ENCODE measurements at places on chromosomes 16 and 17.

DNA sequence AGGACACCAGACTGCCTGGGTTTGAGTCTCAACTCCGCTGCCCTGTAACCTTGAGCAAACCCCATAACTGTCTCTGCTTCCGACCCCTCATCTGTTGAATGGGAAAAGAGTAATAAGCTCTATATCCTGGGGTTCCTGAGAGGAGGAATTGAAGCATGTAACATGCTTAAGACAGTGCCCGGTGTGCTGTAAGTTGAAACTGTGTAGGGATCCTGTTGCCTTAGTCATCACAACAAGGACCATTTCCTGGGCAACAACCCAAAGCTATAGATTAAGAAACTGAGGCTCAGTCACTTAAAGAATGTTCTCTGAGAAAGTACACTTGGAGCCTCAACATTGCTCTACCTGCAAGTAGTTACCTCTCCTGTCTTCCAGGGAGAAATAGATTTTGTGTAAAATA lies 23.0 kb downstream of the CDH13 start:
- no peak for DNase-seq

DNA sequence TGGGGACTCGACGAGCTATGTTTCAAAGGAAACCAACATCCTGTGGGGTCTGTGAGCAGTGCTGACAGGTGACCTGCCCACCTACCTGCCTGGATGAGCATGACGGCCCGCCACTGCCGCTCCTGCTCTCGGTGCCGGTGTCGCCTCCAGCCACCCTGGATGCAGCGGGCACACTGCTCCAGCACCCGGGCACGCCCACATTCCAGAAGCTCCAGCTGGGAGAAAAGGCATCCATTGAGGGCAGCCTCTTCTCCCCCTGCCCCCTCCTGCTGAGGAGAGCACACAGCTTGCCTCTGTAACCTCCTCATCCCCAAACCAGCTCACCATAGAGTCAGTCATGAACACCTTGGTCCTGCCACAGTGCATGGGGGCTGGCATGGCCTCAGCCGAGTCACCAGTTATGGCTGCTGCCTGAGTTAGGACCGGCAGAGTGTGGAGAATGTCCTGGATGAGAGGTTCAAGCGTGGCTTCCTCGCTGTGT lies 14.3 kb downstream of the ZNHIT3 start:
- no peak for DNase-seq

GRCh38 chr16:4699046-4699556 lies 5.7 kb downstream of the NUDT16L1 start:
- DNase-seq: no peak

DNA sequence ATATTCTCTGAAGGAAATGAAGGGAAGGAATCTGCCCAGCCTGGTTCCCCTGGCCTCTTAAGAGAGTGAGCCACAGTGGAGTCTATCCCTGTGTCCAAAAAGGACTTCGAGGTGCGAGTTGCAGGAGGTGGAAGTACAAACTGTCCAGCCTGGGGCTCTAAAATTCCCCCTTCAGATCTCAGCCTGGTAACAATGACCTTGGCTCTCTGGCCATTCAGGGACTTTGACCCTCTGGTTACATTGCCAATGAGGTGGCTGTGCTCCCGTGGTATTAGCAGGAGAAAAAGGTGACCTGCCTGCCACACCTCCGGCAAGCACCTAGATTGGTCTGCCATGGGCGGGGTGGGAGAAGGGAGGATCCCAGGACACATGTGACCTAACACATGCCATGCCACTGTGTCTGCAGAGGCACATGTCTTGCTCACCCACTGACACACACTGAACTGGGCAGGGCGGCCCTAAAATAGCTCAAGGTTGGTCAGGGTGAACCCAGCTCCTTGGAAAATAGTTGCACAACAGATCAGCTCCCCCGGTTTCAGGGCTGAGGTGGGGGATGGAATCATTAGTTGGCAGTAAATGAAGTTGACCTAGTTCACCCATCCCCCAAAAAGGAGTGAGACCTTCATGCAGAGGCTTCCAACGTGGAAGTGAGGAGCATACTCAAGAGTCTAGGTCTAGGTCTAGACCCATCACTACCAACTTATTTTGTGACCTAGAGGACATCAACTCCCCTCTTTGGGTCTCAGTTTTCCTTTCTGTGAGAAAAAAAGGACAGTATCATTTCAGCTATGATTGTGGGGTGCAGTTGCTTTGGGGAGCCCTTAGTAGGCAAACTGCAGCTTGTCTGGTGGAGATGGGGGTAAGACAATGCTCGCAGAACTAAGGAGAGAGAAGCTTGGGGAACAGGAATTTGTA lies 2.2 kb downstream of the NR1D1 start:
- no peak for DNase-seq

- DNase-seq: no peak
Measured at GRCh38 chr16:47887496-47887895, 268.3 kb downstream of the ABCC12 start.

GRCh38 chr17:73831699-73832098 lies 187.5 kb upstream of the SDK2 start:
- DNase-seq: no peak

DNA sequence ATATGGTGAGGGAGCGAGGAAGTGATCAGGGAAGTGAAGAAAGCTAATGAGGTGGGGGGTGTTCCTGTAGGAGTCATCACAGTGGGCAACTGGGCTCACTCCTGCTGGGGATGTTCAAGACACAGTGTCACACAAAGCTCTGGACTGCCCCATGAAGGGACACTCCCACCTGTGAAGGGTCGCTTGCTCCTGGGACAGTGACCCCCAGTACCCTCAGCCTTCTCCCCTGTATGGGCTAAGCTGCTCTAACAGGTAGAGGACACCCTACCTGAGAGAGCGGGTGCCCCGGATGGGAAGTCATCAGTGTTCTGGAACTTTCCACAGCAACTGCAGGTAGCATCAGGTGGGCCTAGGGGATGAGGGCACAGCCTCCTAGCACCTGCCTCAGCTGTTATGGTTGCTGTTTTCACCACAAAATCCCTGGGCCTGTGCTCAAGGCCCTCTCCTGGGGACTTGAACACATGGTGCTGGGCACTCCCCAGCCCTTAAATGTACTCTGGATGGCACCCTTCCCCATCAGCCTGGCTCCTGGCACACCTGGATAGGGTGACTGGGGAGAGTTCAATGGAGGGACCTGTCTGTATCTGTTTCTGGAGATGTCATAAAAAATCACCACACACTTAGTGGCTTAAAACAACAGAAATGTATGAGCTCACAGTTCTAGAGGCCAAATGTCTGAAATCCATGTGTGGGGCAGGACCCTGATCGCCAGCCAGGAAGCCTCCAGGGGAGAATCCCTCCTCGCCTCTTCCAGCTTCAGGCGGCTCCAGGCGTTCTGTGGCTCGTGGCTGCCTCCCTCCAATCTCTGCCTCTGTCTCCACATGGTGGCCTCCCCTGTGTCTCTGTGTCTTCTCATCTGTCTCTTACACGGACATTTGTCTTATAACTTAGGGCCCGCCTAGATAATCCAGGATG lies 104.0 kb upstream of the CDH5 start:
- DNase-seq: no peak

GRCh38 chr16:50742576-50743200 lies 802 bp downstream of the CYLD start:
- DNase-seq: peak; percentile 8

- DNase-seq: no peak
Measured at GRCh38 chr17:39939106-39939505, 11.6 kb downstream of the LRRC3C start.

Data from SW 1271 (cell line).